ENCODE measurements at places on chromosomes 3 and 15.

DNA sequence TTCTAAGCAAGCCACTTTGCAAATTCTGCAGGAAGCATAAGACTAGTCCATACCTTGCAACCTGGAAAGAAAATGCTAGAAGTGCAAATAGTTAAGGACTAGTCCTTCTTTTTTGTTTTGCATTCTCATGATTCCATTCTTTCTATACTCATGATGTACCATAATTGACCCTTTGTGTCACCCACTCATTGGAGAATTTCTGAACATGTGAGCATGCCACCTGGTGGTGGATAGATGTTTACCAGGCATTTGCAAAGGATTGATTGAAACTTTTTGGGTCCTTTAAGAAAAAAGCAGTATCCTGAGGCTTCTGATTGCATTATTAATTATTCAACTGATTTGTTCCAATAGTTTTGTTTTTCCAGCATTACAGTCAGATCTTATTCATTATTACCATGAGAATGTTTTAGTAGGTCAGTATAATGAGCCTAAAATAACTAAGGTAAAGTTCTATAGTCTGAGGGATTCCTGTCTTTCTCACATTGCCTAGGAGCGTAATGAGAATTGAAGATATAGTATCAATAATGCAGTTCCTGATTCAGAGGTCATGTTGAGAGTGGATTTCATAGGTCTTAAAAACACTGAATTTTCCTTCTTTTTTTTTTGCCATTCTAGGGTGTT, 20.2 kb upstream of the DIPK2A start:
- DNase-seq = no peak

DNA sequence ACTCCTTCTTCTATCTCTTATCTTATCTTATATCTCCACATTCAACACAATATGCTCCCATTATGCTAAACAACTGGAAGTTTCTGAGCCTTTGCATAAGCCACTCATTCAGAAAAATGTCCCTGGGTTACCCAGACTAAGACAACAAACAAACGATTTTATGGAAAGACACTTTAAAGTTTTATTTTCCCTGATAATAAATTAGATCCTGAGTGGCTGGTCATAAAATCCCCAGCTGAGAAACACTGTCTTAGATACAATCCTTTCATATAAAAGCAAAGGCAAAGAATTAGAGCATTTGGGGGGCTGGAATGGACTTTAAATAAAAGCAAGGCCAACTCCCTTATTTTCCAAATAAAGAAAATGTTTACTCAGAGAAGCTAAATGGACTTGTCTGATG, 322.3 kb downstream of the GBE1 start:
- DNase-seq = no peak

DNA sequence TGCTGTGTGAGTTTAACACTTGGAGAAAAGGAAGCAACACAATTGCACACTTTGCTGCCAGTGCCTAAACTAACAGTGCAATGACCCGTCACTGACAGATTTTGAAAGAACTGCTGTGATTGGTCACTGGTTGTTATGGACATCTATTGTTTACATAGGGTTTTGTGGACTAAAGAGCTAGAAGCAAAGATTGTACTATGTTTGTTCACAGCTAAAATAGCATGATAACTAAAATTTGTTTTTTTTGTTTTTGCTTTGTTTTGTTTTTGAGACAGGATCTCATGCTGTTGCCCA, 112.4 kb upstream of the GOLGA8J start:
- DNase-seq = no peak

DNA sequence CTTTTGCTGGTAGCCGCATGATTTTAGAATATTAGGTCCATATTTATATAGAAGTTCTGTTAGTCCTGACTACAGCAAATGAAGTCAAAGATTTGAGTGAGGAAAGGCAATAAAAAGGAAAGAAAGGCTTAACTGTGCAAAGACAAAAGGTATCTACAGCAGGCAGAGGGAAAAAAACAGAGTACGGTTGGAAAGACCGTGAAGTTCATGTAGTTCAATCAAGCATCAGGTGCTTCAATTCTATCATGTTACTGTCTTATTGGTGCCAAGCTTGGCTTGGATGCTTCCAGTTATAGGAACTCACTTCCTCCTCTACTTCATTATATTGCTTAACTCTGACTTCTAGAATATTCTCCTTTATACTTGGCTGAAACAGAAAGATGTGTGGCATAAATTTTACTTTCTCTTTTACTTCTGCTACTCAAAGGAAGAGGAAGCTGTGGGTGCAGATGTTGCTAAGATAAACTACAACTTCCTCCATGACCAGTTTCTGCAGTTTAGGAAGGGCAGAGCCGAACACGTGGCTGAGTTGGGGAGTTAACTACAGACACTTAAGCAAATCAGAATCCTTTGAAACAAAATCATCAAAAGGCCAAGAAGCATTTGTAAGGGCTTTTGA, 72.6 kb upstream of the ZBED2 start:
- DNase-seq = peak; percentile 39

DNA sequence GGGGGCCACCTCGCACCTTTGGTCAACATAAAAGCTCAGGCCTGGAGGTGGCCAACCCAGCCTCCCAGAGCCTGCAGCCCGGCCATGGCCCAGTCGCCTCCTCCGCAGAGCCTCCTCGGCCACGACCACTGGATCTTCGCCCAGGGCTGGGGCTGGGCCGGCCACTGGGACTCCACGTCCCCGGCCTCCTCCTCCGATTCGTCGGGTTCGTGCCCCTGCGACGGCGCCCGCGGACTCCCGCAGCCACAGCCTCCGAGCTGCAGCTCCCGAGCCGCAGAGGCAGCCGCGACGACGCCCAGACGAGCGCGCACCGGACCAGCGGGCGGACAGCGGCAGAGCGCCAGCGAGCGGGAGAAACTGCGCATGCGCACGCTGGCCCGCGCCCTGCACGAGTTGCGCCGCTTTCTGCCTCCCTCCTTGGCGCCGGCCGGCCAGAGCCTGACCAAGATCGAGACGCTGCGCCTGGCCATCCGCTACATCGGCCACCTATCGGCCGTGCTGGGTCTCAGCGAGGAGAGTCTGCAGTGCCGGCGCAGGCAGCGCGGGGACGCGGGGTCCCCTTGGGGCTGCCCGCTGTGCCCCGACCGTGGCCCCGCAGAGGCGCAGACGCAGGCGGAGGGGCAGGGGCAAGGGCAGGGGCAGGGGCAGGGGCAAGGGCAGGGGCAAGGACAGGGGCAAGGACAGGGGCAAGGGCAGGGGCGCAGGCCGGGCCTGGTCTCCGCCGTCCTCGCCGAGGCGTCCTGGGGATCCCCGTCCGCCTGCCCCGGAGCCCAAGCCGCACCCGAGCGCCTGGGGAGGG, at the start of gene MESP2:
TSS of gene MESP2 (plus strand) at position 59 of the 799 bp plus-strand sequence. CDS start at position 85, 26 bp downstream.
- DNase-seq = peak; percentile 34

DNA sequence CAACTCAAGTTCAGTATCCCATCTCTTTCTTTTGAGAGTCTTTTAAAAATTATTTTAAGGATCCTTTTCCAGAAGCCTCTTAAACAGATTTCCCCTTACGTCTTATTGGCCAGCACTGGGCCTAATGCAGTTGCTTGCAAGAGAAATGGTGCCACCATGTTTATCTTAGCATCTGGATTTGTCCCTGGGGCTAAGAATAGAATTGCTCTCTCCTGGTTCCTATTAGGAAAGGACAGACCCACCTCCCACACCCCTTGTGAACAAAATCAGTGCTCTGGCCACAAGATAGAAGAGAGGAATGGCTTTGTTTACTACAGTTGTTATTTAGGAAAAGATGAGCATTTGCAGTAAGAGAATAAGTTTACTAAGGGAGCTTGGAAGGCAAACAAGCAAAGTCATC, 128.2 kb upstream of the CGNL1 start:
- DNase-seq = no peak

- DNase-seq = no peak
These were observed 6.1 kb upstream of the GPR62 start for GRCh38 chr3:51949121-51949520.

- DNase-seq = no peak
These were observed 106.2 kb downstream of the DGKG start for GRCh38 chr3:186255703-186256331.

DNA sequence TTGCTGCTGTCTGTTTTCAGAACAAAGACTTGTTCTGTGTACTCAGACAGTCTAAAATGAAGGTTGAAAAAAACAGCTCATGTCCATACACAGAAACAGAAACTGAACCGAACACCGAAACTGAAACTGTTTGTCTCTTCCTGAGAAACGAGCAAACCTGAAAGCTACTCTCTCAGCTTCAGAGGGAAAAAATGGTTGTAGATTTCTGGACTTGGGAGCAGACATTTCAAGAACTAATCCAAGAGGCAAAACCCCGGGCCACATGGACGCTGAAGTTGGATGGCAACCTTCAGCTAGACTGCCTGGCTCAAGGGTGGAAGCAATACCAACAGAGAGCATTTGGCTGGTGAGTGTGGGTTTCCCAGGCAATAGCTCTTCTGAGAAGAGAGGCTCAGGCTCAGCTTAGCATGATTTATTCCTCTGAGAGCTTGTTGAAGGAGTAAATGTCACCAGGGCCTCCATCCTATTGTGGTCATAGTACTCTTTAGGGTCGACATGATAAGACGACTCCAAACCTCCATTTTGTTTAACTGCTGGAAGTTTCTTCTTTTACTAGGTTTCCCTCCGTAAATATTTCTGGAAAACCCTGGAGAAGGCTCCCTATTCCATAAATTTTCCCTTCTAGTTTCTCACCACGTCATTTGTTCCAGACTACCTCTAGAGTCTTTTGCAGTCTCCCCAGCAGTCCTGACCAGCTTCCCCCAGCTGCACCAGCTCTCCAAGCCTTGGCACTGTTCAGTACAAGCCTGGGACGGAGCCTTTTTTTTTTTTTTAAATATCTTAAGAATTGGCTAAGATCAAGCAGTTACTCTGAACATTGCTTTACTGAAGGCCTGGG, at the start of gene RTP4:
TSS of gene RTP4 (plus strand) at position 135 of the 838 bp plus-strand sequence. CDS start at position 192, 57 bp downstream.
- DNase-seq = no peak

- DNase-seq = no peak
These were observed 495.2 kb upstream of the EPHA6 start for GRCh38 chr3:96319166-96319565.

GRCh38 chr15:38154837-38155236, 97.8 kb upstream of the SPRED1 start:
- no peak for DNase-seq

GRCh38 chr3:65953301-65953812, 85.4 kb downstream of the MAGI1 start:
- no peak for DNase-seq

All from stimulated activated CD8-positive, alpha-beta memory T cell treated with anti-CD3 and anti-CD28 coated beads, Interleukin-4, amount 100 ng/mL, for 24 hours (primary cell).